ENCODE measurements at places on chromosomes 12 and 14. TPM values are rescaled to one million over a fixed set of nuclear protein-coding genes. Genes with fewer than 3 reads are reported as not detected.
A peak's percentile ranks its signal among the peaks of the same experiment; 100 is the strongest.

GRCh38 chr12:90045559-90045958 is 336.9 kb upstream of the ATP2B1 start:
- H3K36me3 ChIP-seq: no peaks in the 10 kb centered on the region
- H3K27me3 ChIP-seq: no peaks in the 10 kb centered on the region
- H3K4me1 ChIP-seq: no peaks in the 10 kb centered on the region
- H3K4me3 ChIP-seq: no peak overlapping the region
- no peak for DNase-seq
- H3K27ac ChIP-seq: no peak overlapping the region

- peak overlapping the region; percentile 59 for H3K4me3 ChIP-seq
- peak; percentile 74 for DNase-seq
- H3K36me3 ChIP-seq: no peaks in the 10 kb centered on the region
- peak overlapping the region; percentile 65 for H3K27ac ChIP-seq
- H3K4me1 ChIP-seq: peaks cover 10% of the 10 kb centered on the region
Observed at GRCh38 chr12:4031703-4032291, 158.6 kb upstream of the PARP11 start.

GRCh38 chr14:75612157-75612556 is 33.7 kb downstream of the FLVCR2 start:
- H3K4me3 ChIP-seq: no peak overlapping the region
- no peaks in the 10 kb centered on the region for H3K36me3 ChIP-seq

- H3K4me1 ChIP-seq: no peaks in the 10 kb centered on the region
- DNase-seq: no peak
- no peak overlapping the region for H3K27ac ChIP-seq
- H3K36me3 ChIP-seq: no peaks in the 10 kb centered on the region
- H3K27me3 ChIP-seq: no peaks in the 10 kb centered on the region
- no peak overlapping the region for H3K4me3 ChIP-seq
Observed at GRCh38 chr12:59886131-59886733, 290.4 kb downstream of the SLC16A7 start.

The OTOGL gene
- total RNA-seq: 4.7 TPM

The EIF2S3B gene
- total RNA-seq: not detected

The TSHR gene
- total RNA-seq: not detected

The FOXG1 gene
- total RNA-seq: not detected

Data from sigmoid colon (tissue), 7 donors.